Stimulated activated CD4-positive, alpha-beta T cell treated with anti-CD3 and anti-CD28 coated beads, Interleukin-4, amount 100 ng/mL, for 48 hours (primary cell): ENCODE measurements at places on chromosomes 7 and 10.

- DNase-seq: no peak
These were observed 203.3 kb downstream of the SEC23IP start for GRCh38 chr10:120095875-120096274.

- no peak for DNase-seq
These were observed 81.5 kb downstream of the MAD1L1 start for GRCh38 chr7:2151237-2151636.

DNA sequence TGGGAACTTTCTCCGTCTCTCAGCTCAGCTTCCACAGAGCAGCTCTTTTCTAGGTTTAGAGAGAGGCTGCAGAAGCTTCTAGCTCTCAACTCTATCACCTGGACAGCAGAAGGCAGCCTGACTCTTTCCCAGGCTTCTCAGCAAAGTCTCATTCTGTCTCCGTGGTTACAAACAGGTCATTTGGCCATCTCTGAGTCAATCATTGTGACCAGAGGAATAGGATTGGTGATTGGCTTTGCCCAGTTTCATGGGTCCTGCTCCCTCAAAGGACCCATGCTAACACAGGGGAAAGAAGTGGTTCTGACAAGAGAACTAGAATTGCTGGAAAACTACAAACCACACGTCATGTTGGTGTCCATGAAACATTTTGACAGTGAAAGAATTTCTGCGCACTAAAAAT lies 43.6 kb downstream of the PRR15 start:
- DNase-seq: no peak

DNA sequence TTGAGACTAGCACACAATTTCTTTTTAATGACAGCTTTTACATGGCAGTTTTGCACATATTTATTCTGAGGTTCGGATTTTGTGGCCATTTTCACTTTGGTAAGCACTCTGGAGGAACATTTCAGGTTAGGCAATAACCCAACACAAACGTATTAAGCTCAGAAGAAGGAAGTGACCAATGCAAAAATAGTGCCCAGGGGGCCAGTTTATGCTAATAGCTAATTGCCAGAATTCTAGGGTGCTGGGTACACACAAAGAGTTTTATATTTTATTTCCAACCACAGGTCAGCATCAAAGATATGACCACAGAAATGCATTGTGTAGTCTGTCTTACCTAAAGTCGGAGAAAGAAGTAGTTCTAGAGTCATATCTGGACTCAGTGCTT lies 8.4 kb upstream of the AGR2 start:
- DNase-seq: no peak

DNA sequence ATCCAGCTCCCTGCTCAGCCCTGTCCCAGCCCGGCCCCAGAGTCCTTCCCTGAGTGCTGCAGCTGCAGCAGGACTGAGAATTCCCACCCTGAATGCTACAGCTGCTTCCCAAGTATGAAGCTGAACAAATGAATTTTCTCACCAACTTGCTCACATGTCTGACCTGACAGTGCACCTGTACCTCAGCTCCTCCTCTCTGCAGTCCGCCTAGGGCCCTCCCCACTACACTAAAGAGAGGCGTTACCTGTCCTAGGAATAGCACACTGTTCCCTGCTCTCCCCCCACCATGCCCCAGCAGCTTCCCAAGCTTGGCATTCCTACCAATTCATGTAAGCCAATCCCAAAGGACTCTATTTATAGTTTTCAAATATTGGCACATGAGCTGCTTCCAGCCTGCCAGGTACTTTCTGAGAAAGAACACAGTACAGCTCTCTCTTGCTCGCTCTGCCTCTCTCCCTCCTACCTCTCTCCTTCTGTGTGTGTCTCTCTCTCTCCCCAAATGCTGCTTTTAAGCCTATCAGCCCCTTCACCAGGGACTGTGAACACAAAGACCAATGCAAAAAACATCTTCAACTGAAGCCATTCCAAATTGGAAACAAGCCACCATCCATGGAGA lies 400.1 kb downstream of the TNS3 start:
- no peak for DNase-seq

DNA sequence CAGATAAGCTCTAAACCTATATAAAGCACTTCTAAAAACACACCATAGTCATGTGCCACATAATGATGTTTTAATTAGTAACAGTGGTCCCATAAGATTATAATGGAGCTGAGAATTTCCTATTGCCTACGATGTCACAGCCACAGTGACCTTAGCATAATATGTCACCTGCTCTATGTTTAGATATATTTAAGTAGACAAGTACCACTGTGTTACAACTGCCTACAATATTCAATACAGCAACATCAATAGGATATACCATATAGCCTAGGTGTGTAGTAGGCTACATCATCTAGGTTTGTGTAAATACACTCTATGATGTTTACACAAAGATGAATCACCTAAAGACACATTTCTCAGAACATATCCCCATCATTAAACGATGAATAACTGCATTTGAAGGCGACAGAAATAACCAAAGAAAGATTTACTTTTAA lies 24.5 kb downstream of the GPR22 start:
- DNase-seq: no peak

- no peak for DNase-seq
These were observed 108.6 kb upstream of the ABI1 start for GRCh38 chr10:26969145-26969926.

GRCh38 chr7:138842111-138842510 lies 44.1 kb upstream of the ATP6V0A4 start:
- DNase-seq: no peak

DNA sequence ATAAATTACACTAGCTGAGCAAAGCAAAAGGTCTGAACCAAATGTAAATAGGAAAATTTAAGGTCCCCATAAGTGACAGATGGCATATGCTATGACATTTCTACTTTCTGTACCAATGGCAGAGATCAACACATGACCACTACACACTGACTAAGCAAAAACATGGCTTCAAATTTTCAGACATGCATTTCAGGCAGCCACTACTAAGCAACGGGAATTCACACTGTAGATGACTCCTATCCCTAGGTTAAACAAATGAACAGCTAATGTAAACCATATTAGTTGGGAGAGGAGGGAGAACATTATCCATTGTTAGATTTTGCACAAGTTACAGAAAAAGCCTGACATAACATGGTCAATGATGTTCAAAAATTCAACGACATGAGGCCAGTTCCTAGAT lies 11.4 kb upstream of the KIF20B start:
- no peak for DNase-seq

GRCh38 chr7:106623853-106624252 lies 37.1 kb downstream of the CCDC71L start:
- no peak for DNase-seq

DNA sequence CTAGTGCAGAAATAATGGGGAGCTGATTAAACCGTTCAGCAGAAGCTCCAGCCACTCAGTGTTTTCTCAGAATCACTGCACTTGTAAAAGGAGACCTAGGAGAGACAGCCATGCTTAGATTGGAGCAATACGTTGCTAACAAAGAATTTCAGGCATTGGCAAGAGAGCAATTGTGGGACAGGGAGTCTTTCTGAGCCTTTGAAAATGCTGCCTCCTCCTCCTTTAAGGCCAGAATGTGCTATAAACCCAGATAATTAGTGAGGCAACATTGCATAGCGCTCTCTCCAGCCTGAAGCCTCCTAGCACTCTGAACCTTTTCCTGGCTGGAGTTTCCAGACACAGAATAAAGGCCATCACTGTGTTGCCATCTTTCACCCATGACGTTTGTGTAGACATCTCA lies 18.5 kb upstream of the PTPRN2 start:
- no peak for DNase-seq

- DNase-seq: no peak
These were observed 41.2 kb downstream of the COL13A1 start for GRCh38 chr10:69842882-69843281.
